ENCODE measurements at places on chromosomes 2 and 18.

DNA sequence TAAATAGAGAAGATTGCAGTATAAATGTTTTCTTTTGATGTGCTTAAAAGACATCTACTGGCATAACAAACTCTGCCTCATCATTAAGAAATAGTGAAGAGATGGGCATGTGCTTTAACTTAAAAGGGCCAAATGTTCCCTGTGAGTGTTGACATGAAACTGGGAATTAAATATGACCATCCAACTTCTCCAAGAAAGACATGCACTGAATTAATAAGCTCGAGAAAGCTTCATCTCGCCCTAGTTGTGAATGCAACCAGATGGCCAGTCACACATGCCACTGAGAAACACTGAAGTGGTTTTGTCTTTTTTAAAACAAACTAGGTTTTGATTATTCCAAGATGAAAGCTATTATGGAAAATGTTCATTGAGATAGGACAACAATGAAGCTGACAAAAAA lies 479.2 kb downstream of the RIT2 start:
- DNase-seq = no peak

- no peak for DNase-seq
Observed at GRCh38 chr2:201936817-201937216, 96.8 kb upstream of the FZD7 start.

DNA sequence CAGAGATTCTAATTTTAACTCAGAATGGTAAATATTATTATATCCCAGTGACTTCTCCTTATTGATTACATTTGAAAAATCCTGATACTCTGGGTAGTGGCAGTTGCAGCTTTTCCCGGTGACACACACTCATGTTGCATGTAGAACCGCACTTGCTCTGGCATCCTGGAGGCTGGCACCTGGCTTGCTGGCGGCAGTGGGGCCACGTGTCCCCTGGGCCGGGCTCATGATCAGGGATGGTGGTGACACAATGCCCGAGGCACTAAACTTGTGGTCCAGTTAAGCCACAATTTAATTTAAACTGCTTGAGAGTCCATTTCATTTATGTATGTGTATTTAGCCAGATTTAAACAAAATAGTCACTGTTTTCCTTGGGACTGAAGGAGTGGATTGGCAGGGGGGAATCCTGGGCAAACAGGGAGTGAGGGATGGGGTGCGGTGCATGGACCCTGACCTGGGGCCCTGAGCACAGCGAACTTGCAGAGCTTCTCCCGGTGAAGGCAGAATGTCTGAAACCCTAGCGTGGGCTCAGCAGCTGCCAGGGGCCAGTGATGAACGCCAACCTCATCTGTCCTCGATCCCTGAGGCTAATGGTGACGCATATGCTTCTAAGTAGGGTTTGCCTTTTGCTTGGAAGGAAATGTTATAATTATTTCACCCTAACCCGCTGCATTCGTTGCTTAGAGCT lies 50.0 kb downstream of the KCNG2 start:
- DNase-seq = no peak

- DNase-seq = no peak
Observed at GRCh38 chr2:159106109-159106508, 137.7 kb downstream of the TANC1 start.

DNA sequence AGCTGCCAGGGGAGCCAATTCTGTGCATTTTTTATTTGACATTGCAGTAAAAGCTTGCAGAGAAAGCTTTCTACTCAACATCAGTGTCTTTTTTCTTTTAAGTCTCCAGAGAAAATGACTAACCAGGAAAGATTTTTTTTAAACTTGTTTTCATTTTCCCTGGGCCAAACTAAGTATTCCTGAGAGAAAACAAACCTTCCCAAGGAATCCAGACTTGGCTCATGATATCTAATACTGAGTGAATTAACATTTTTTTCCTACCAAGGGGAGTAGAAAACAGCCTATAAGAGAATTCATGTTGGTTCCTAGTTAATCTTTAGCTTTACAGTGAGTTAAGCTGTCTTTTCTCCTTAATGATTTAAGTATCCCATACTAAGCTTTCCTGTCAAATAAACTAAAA lies 46.7 kb downstream of the DAPL1 start:
- DNase-seq = no peak

DNA sequence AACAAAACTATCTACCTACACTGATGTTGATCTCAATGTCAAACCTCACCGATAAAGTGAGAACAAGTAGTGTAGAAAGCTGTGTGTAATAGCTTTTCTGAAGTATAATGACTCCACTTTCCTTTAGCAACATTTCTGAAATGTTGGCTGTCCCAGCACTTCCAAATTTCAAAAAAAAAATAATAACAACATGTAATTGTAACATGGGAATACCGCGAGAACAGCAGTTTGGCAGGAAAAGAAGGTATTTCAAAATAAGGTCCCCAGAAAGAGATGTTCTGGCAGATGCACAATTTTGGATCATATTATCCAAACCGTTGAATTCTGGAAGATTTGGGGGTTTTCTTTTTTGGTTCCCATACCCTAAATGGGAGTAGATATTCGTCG lies 352.0 kb downstream of the ARHGAP15 start:
- DNase-seq = no peak

DNA sequence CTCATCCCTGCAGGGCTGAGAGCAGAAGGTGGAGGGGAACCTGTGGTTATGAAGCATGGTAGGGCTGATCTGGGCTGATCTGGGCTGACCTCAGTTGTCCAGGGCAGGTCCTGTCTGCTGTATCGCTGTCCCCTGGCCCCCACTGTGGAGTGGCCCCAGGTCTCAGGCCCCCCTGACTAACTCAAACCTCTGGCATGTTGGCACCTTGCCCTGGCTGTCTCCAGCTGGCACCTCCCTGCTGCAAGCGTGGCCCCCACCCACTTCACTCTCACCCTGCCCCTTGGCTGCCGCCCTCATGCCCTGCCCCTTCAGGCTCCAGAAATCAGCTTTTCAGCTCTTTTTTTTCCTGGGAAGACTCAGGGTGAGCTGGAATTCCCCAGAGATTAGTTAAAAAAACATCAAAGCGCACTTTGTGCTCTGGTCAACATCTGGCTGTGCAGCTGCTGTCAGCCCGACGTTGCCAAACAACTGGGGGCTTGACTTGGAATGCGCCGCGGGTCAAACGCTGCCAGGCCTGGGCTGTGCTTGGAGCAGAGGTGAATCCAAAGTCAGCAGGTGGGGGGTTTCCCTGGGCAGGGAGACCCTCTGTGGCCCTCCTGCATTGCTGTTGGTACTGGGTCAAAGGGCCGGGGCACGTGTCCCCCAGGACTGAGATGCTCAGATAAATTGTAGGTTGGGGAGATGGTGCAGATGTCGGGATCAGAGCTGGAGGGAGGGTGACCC lies 173.8 kb upstream of the HDAC4 start:
- DNase-seq = no peak

- no peak for DNase-seq
Observed at GRCh38 chr2:217151509-217152206, 291.8 kb upstream of the TNP1 start.

DNA sequence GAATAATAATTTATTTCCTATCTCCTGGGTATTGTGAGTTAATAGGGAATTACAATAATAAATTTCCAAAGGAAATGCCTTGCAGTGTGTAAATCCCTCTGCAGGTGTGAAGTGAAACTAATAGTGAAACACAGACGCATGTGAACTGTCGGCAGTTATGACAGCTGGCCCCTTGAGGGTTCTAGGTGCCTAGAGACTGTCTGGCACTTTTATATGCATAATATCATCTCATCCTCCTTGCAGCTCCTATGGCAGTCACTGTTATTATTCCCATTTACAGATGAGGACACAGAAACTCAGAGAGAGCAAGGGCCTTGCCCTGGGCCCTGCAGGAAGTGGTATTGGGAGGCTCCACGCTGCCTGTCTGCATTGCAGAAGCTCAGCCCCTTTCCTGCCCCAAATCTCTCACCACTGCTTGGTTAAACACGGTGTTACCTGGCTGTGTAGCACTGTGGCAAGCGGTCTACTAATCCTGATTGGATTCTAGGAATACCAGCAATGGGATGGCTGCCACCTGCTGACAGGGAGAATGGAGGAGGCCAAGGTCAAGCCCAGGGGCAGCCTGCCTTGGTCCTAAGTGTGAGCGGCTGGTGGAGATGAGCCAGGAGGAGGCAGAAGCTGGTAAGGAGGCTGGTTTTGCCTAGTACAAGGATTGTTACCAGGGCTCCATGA lies 32.8 kb upstream of the ACKR3 start:
- DNase-seq = peak; percentile 67

DNA sequence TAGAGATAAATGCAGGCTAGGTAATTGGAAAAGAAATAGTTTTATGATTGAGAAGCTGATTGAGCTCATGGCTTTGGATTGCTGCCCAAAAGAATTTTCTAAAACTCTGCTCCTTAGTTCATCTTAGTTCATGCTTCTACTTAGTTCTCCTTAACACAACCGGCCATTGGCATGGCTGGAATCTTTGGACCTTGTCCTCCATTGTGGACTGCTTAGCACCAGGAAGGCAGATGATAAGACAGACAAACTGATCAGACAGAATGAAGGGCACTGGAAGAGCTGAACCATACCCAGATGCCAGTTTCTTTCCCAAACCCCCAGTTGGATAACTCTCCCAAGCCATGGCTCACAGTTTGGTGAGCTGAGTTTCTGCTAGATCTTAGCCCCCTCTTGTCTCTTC lies 36.3 kb upstream of the NABP1 start:
- DNase-seq = no peak

DNA sequence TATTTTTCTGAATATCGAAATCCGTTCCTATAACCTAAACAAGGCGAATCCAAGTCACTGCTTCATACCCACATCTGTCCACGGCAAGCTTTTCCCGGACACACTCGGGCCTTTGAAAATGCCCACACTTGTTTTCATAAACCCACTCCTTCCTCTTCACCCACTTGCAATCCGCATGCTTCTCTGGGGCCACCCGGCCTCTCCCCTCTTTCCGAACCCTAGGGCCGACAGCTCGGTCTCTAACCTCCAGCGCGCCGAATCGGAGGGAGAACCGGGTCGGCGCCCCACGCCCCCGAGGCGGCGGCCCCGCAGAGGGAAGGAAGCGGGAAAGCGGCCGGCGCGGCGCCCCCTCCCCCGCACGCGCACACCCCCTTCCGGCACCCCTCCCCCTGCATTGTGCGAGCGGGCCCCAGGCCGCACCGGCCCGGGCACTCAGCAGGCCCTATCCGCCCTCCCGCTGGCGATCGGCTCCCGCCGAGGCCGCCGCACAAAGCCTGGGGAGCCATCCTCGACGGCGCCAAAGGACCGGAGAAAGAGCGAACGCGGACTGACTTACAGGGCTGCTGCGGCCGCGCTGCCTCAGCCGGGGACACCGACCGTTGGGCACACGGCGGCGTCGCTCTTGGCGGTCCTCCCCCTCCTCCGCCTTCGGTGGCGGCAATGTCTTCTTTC lies 467 bp downstream of the PUM2 start:
- DNase-seq = no peak

- peak; percentile 78 for DNase-seq
Observed at GRCh38 chr2:101328474-101329007, 20.0 kb upstream of the RNF149 start.

- no peak for DNase-seq
Observed at GRCh38 chr18:3104190-3105054, 91.5 kb upstream of the LPIN2 start.

GRCh38 chr2:37849911-37850310 lies 75.2 kb upstream of the RMDN2 start:
- no peak for DNase-seq

GRCh38 chr18:21826196-21826595 lies 85.6 kb downstream of the MIB1 start:
- no peak for DNase-seq

- no peak for DNase-seq
Observed at GRCh38 chr18:69177702-69178101, 223.0 kb upstream of the DOK6 start.

DNA sequence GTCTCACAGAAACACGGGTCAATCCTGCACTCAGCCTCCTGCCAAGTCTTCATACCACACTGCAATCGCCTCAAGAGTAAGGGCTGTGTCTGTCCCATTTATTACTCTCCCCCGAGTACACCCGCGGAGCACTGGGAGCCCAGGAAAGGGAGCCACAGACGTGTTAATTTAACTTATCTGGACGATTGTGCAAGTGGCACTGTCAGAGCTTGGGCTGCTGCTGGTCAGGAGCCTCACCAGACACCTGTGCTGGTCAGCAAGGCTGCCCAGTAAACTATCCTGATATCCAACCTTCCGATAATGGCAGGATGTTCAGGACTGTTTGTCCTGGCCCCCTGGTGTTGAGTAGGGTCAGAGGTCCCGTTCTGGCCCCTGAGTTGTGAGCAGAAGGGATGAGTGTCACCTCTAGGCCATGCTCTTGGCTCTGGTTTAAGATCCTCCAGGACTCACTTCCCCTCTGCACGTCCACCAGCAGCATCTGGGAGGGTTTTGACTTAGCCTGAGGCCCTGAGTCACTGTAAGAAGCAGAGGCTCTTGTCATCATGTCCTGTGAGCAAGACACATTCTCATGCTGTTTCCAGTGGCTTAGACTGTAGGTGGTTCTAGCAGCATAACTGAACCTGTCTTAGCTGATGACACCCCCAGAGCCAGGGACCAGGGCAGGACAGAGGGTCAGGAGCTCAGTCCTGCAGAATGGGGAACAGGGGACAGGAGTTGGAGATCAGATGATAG lies 82.5 kb upstream of the ARL4C start:
- DNase-seq = no peak

GRCh38 chr2:144402251-144402650 lies 117.7 kb downstream of the ZEB2 start:
- no peak for DNase-seq

DNA sequence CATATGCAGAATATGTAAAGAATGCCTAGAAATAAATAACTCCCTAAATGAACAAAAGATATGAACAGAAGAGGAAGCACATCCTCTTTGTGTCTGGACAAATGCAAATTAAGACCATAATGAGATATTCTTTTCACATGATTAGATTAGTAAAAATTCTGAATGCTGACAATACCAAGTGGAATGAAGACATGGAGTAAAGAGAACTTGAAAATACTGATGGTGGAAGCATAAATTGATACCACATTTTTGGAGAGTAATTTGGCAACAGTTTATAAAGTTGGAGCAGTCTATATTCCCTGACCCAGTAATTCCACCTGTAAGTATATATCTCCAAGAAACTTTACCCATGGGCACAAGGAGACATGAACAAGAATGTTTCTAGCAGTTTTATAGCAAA lies 130.0 kb downstream of the CAPN13 start:
- no peak for DNase-seq

DNA sequence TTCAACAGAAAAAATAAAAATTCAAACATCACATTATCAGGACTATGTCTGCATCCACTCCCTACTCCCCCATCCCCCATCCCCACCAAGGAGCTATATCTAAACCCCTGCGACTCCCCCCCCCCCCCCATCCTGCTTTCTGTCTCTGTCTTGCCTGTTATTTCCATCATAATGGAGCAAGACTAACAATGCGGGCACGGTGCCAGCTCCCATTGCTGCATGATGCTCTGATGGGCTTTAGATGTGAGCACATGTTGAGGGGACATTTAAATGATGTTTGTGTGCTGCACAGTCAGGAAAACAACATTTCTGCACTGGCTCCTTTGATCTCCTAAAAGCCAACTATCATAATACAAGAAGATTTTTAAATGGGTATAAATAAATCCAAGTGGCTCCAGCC lies 644.2 kb upstream of the SETBP1 start:
- DNase-seq = no peak

- DNase-seq = no peak
Observed at GRCh38 chr18:7904529-7904928, 337.4 kb downstream of the PTPRM start.
